ENCODE measurements at places on chromosomes 13 and 19.

GRCh38 chr19:49133621-49134454 lies 14.5 kb downstream of the PPFIA3 start:
- H3K36me3 ChIP-seq, result peaks cover 2% of the 10 kb centered on the region
- DNase-seq, result no peak
- no peak overlapping the region for H3K27ac ChIP-seq
- H3K4me3 ChIP-seq, result peak overlapping the region; percentile 24
- no peaks in the 10 kb centered on the region for H3K4me1 ChIP-seq

DNA sequence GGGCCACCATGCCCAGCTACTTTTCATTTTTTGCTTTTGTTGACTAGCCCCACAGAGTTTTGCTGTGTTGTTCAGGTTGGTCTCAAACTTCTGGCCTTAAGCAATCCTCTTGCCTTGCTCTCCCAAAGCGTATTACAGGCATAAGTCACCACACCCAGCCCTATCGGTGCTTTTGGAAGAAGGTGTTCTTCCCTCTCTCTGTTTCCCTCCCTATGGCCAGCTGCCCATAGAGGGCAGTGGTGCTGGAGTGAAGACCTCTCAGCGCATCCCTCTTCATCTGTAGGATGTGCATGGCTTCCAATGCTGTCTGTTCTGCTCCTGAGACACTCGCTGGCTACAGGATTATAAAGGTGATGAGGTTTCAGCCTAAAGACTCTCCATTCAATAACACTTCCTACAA lies 1.3 kb upstream of the CD22 start:
- H3K4me1 ChIP-seq, result no peaks in the 10 kb centered on the region
- no peaks in the 10 kb centered on the region for H3K36me3 ChIP-seq
- DNase-seq, result no peak
- no peak overlapping the region for H3K27ac ChIP-seq

- H3K27me3 ChIP-seq, result no peaks in the 10 kb centered on the region
- peaks cover 2% of the 10 kb centered on the region for H3K36me3 ChIP-seq
- H3K4me1 ChIP-seq, result peaks cover 3% of the 10 kb centered on the region
- no peak for DNase-seq
These were observed 53.3 kb upstream of the C13orf46 start for GRCh38 chr13:114027046-114027715.

DNA sequence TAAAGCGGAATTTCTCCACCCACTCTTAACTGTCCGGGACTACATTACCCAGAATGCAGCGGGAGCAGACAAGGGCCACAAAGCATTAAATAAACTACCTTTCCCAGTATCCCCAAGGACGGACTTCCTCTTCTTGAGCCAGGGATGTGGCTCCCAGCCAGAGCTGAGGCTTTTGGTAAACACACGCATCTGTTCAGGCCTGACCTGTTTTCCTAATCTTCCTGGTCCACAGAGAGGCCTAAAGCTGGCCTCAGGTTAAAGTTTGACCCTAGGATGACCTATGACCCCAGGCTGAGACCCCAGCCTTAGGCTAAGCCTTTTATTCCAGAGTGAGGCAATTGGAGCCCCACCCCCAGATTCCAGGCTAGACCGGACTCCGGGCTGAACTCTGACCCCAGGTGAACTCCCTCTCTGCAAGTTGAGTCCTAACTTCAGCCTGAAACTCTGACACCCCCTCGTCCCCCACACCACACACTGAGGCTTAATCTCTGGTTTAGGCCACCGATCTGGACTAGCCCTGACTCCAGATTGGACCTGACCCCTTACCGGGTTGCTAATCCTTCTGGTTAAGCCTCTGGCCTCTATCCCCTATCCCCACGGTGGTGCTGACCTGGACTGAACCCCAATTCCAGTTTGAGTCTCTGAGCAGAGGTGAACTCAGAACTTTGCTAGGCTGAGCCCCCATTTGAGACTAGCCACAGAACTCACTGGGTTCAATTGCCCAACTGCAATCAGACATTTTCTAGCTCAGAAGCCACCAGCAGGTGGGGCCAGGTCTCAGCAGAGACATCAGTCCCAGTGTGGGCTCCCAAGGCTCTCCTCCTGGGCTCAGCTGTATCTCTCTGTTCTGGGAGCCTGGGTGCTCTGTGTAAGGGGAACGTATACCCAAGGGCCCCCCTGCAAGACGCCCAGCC lies 750 bp upstream of the GPR108 start:
- H3K36me3 ChIP-seq, result peaks cover 4% of the 10 kb centered on the region
- H3K27me3 ChIP-seq, result no peaks in the 10 kb centered on the region
- H3K4me3 ChIP-seq, result peak overlapping the region; percentile 91
- peaks cover 31% of the 10 kb centered on the region for H3K4me1 ChIP-seq
- peak; percentile 46 for DNase-seq
- H3K27ac ChIP-seq, result peak overlapping the region; percentile 90

GRCh38 chr19:31817971-31818797 lies 468.9 kb upstream of the TSHZ3 start:
- no peak overlapping the region for H3K27ac ChIP-seq
- H3K4me3 ChIP-seq, result no peak overlapping the region
- H3K36me3 ChIP-seq, result no peaks in the 10 kb centered on the region
- H3K27me3 ChIP-seq, result no peaks in the 10 kb centered on the region

Data from progenitor cell of endocrine pancreas (in vitro differentiated cells).